Hematopoietic multipotent progenitor cell treated with erythropoietin and hydrocortisone succinate and interleukin-3 and kit ligand, for 4 days (in vitro differentiated cells): ENCODE measurements at places on chromosomes 5 and 9.

GRCh38 chr5:180291943-180292831 is at the start of gene MAPK9:
Gene MAPK9, minus strand, starts transcription at chr5:180292083. Its CDS starts 11,522 bp downstream, at chr5:180280561.
- peak; percentile 94 for DNase-seq

DNA sequence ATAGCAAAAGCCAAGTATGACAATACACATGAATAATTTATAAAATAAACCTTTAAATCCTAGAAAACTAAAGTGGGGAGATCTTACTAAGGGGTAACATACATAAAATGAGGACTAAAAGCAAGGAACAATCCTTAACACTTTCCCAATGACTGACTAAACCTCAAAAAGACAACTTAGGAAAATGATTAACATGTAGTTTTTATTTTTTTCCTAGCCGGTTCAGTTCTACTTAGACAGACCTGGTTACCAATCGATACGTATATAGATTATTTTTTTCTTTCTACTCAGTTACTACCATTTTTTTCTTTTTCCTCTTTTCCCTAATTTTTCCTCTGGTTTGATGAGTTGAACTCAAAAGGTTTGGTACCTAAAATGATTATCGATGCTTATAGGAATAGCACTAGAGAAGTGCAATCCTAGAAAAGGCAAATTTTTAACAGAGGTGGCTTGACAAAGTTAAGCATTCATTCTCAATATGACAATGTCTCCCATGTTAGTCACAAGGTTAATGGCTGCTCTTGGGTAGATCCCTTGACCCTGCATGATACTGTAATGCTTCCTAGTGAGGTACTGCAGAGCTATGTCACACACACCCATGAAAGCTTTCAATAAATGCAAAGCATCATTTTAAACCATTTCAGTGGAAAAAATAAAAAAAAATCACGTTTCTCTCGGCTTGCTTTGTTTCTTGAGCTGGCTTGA is 41.5 kb downstream of the FBXO4 start:
- no peak for DNase-seq

- no peak for DNase-seq
These were observed 510.8 kb downstream of the SPATA31D1 start for GRCh38 chr9:82499337-82499736.

GRCh38 chr5:168976311-168976970 is 324.5 kb downstream of the SLIT3 start:
- DNase-seq = no peak

DNA sequence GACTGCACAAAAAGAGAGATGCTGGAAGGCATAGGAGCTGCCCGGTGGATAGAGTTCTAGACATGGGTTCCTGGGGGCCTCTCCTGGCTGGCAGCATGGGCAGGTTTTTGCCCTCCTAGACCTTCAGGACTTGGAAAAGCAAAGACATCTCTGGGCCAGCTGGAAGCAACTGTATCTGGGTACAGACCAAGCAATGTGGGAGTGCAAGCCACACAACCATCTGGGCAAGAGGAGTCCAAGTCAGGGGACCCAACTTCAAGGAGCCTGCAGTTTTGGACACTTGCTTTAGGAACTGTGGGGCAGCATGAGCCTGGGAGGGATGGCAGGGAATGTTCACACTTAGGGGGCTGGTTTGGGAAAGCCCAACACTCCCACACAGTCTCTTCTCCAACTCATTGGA is 323.3 kb downstream of the GADD45G start:
- DNase-seq = no peak

- DNase-seq = no peak
These were observed 4.5 kb downstream of the SREK1IP1 start for GRCh38 chr5:64763948-64764503.

- DNase-seq = peak; percentile 98
These were observed 53.4 kb downstream of the SLC22A5 start for GRCh38 chr5:132422720-132423437.

- peak; percentile 57 for DNase-seq
These were observed 71.5 kb downstream of the IL6ST start for GRCh38 chr5:55923177-55923771.

GRCh38 chr5:163177971-163178370 is 259.4 kb upstream of the CCNG1 start:
- DNase-seq = no peak

- DNase-seq = no peak
These were observed 177.3 kb downstream of the CDC42SE2 start for GRCh38 chr5:131441184-131441583.

- no peak for DNase-seq
These were observed 23.9 kb upstream of the KDM4C start for GRCh38 chr9:6733831-6734230.

GRCh38 chr5:34991486-34992238 is 56.1 kb downstream of the AGXT2 start:
- no peak for DNase-seq

GRCh38 chr5:68216245-68217046 is 890 bp downstream of the PIK3R1 start:
- peak; percentile 85 for DNase-seq

- no peak for DNase-seq
These were observed 74.0 kb upstream of the CCNG1 start for GRCh38 chr5:163363389-163363788.

GRCh38 chr5:175380701-175381100 is 63.3 kb downstream of the DRD1 start:
- no peak for DNase-seq

DNA sequence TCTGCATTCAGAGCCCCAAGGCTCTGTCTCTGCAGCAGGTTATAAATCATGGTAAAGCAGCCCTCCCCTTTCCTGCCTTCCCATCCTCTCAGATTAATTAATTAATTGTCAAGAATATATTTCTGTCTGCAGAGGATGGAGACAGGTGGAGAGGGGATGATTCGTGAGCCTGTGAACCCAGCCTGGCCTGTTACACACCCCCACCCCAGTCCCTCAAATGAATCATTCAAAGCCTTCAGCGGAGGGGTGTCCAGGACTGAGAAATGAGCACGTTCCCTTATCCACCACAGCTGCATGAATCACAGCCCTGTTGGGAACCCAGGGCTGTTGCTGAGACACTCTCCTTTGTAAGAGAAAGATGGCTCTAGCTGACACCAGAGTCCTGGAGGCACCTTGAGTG is 56.0 kb downstream of the NIPAL4 start:
- no peak for DNase-seq

GRCh38 chr9:34463098-34463900 is 4.7 kb downstream of the DNAI1 start:
- DNase-seq = peak; percentile 73

GRCh38 chr5:56152437-56152836 is 80.7 kb downstream of the ANKRD55 start:
- DNase-seq = peak; percentile 17

GRCh38 chr5:83401775-83402174 is 69.8 kb upstream of the VCAN start:
- peak; percentile 29 for DNase-seq

DNA sequence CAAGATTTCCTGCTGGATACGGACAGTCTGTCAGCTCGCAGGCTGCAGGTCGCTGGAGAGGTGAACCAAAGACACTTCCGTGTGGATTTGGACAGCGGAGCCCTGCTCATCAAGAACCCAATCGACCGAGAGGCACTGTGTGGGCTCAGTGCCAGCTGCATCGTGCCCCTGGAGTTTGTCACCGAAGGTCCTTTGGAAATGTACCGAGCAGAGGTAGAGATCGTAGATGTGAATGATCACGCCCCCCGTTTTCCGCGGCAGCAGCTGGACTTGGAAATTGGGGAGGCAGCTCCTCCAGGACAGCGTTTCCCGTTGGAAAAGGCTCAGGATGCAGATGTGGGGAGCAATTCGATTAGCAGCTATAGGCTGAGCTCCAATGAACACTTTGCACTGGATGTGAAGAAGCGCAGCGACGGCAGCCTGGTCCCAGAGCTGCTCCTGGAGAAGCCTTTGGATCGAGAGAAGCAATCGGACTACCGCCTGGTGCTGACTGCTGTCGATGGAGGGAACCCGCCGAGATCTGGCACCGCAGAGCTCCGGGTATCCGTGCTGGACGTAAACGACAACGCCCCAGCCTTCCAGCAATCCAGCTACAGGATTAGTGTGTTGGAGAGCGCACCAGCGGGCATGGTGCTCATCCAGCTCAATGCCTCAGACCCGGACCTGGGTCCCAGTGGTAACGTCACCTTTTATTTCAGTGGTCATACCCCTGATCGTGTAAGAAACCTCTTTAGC is 658 bp downstream of the PCDHGC4 start:
- DNase-seq = no peak

GRCh38 chr5:2378108-2378507 is 373.4 kb downstream of the IRX2 start:
- no peak for DNase-seq

GRCh38 chr5:33474004-33474403 is 33.2 kb downstream of the TARS1 start:
- DNase-seq = peak; percentile 17

DNA sequence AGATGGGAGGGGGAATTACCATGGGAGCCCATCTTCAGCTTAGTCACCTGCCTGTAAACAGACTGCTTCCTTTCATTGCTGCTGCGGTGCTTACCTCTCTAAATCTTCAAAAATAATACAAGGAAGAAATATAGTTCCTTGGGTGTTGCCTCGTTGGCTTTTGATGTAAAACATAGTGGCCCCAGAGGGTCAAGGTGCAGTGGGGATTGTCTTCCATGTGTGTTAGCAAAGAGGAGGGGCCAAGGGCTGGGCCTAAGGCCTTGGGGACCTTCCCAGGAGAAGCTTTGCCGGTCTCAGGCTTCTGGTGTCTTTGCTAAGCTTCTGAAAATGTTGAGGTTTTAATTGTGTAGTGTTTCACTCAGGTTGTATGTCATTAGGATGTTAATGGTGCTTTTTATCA is 90.0 kb downstream of the PDE8B start:
- DNase-seq = no peak

DNA sequence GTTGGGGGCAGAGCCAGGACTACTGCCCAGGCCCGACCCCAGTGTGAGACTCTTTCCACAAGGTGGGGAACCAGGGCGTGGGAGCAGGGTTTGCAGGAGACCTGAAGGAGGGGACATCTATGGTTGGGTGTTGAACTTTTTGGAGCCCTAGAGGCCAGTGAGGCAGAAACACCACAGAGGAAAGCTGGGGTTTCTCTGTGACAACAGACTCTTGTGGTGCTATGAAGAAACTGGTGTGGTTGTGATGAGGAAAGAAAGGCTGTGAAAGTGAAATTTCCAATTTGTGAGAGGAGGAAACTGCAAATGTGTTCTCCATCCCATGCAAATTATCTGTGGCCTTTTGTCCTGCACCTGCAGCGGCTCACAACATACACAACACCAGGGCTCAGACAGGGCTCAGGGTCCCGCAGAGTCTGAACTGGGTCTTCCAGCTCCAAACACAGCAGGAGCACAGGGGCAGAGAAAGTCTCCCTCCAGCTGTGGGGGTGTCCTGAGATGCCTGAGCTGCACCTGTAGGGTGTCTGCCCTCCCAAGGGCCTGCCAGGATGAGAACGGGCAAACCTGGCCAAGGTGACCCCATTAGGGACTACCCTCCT is 51.4 kb upstream of the GRHPR start:
- peak; percentile 15 for DNase-seq

DNA sequence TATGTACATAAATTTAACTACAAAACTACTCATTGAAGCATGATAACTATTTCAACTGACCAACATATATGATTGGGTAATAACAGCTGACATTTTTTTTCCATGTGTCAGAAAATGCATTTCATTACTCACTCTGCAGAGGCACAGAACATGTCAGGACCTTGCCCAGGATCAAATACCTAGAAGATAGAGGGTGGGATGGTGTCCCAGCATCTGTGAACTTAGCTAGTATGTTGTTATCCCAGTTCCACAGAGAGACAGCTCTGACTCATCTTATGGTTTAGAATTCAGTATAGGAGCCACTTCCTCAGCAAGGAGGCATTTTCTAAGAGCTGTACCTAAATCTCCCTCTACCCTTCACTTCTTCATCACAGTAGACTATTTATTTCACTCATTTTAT is 1198.6 kb upstream of the ACO1 start:
- no peak for DNase-seq

DNA sequence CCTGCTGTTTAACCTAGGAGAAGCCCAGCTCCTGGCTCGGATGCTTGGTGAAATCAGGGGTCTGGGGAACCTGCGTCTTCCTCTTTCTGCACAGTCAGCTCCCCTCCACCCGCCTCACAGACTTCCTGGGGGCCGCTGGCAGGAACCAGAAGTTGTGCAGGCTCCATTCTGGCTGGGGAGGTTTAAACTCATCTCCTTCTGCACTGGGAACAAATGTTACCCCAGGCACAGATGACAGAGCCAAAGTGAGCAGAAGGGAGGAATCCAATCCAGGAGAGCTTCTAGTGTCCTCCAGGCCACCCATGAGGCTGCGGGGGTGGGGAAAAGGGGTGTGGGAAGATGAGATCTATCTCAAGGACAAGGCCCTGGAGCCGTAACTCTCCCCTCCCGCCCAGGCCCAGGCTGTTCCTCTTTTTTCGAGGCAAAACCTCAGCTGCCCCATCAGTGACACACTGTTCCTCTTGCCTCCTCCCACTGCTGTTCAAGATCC is 31.2 kb downstream of the KCNMB1 start:
- peak; percentile 90 for DNase-seq

DNA sequence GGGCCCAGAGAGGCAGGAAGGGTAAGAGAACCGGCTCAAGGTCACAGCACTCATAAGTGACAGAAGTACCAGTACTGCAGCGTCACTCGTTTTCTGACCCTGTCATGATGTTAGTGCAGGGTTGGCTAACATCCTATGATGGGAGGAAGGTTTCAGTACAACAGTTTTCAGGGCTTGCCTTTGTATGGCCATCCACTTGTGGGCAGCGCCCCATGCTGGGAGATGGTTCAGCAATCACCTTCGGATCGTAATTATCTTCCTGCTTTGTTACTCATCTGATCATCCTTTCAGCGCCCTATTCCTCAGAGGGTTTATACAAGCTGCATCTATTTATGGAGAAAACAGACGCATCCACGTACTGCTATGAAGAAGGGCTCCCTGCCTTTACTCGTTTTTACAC is 2.4 kb downstream of the MAP1B start:
- no peak for DNase-seq

- no peak for DNase-seq
These were observed 46.7 kb downstream of the VAV2 start for GRCh38 chr9:133945314-133945975.

- DNase-seq = no peak
These were observed 212.3 kb upstream of the RORB start for GRCh38 chr9:74284581-74285450.

- DNase-seq = no peak
These were observed 264.3 kb upstream of the MVB12B start for GRCh38 chr9:126062158-126062886.

- DNase-seq = peak; percentile 25
These were observed 98.2 kb downstream of the NDFIP1 start for GRCh38 chr5:142206801-142207200.

- DNase-seq = no peak
These were observed 403 bp downstream of the KIF2A start for GRCh38 chr5:62306323-62306895.

DNA sequence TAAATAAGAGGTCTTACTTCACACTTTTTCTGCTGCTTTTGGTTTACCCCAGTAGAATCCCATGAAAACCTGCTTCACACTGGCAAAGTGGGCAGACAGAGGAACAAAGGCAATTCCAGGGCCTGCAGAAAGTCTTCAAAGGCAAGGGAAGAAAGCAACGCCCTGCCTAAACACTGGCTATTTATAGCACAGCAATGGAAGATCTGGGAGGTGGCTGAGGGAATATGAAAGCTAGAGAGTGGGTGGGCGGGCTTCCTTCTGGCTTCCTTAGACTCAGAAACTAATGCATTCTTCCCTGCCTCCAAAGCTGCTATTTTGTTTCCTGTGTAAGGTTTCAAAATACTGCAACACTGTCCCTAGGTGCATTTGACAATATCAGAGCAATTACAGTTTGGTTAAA is 46.8 kb downstream of the ELAVL2 start:
- no peak for DNase-seq
